Transverse colon (tissue), 4 donors: ENCODE measurements at places on chromosomes 6 and 20. TPM values are rescaled to one million over a fixed set of nuclear protein-coding genes. Genes with fewer than 3 reads are reported as not detected.
A peak's percentile ranks its signal among the peaks of the same experiment; 100 is the strongest.

- DNase-seq: no peak
Observed at GRCh38 chr6:44066394-44067172, 60.7 kb downstream of the MRPL14 start.

Gene DEFB115
- not detected for total RNA-seq

DNA sequence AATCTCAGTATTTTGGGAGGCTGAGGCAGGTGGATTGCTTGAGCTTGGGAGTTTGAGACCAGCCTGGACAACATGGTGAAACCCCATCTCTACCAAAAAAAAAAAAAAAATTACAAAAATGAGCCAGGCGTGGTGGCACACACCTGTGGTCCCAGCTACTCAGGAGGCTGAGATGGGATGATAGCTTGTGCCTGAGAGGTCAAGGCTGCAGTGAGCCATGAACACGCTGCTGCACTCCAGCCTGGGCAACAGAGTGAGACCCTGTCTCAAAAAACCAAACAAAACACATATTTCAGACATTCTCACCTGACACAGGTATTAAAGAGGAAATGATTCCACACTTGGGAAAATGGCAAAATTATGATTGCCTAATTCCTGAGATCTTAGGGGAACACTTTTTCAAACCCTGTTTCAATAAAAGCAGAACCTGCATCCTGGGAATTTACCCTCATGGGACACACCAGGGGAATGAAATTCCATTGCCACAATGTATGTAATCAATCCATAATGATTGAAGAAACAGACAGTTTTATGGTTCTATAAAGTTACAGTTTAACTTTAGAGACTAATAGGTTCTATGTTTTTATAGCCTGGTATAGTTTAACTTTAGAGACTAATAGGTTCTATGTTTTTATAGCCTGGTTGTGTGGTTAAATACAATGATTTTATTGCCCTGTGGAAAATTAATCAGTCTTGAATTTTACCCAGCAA lies 29.6 kb upstream of the DNAAF9 start:
- no peak for DNase-seq

DNA sequence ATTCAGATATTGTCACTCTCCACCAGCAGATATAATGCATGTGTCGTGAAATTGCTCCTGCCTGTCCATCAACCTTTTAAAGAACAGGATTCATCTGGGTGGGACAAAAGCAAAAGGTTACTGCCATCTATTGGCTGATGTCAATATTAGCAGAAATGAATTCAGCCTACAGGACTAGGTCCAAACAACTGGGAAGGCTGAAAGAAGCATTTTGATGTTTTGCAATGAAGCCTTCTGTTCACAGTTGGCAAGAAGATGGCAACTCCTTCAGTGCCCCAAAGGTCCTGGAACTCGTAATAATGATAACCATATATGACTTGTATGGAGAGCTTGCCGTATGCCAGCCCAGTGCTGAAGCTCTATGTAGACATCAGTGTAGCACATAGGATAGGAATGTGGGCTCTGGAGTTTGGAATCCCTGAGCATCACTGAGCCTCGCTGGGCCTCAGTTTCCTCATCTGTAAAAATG lies 7.5 kb downstream of the BCAS1 start:
- DNase-seq: no peak

GRCh38 chr6:53349209-53349693 lies 501 bp upstream of the ELOVL5 start:
- DNase-seq: no peak

- DNase-seq: no peak
Observed at GRCh38 chr20:53981752-53982437, 88.5 kb downstream of the BCAS1 start.

GRCh38 chr6:25671652-25672051 lies 19.6 kb downstream of the SCGN start:
- no peak for DNase-seq

Gene GPSM3
- total RNA-seq: 5.9 TPM

- peak; percentile 84 for DNase-seq
Observed at GRCh38 chr6:15244620-15245360, 1.1 kb upstream of the JARID2 start.

- no peak for DNase-seq
Observed at GRCh38 chr20:14573676-14574075, 236.3 kb upstream of the FLRT3 start.

GRCh38 chr6:124964764-124965105 lies 2.5 kb downstream of the RNF217 start:
- no peak for DNase-seq

DNA sequence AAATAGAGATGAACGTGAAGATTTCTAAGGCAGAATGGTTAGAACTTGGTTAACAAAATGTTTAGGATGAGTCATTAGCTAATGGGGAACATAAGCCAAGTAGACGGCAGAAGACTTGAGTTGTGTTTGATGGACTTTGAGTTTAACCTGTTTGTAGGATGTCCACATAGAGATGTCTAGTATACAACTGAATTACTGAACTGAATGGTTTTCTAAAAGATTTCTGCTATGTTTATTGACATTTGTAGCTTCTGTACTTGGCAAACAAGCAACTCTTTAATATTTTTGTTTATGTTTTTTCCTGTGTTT lies 54.5 kb upstream of the DYNLRB1 start:
- DNase-seq: no peak

Gene IL17A
- not detected for total RNA-seq

- no peak for DNase-seq
Observed at GRCh38 chr6:136051140-136051775, 198.9 kb downstream of the MTFR2 start.

DNA sequence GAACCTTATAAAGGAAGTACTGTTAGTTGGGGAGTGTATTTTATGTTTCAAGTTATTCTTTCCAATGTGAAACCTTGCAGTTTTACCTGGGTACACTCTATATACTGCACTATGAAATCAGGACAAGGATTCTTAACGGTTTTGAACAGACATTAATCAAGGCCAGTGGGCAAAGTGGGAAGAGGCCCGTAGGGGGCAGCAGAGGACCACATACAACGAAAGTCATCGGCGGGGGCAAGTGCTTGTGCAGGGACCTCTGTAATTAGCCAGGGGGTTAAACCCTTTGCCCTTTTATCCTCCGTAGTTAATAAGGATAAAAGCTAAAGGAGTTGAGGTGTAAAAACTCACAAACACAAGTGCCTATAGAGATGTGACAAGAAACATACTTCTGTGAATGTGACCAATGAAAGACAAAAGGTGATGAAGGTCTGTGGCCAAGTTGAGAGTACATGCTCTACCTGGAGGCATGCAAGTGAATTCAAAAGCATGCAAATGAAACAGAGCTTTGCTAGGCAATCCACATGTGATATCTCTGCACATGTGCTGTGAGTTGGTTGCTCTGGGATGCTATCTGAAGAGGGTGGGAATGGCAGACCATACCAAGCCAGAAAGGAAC lies 392.7 kb upstream of the MAN1A1 start:
- DNase-seq: peak; percentile 65

Gene KCNQ2
- total RNA-seq: 0.37 TPM

Gene RIMS4
- 1.1 TPM for total RNA-seq

Gene NFKBIE
- 2.6 TPM for total RNA-seq

GRCh38 chr20:15831201-15831600 lies 742.0 kb downstream of the KIF16B start:
- DNase-seq: no peak

DNA sequence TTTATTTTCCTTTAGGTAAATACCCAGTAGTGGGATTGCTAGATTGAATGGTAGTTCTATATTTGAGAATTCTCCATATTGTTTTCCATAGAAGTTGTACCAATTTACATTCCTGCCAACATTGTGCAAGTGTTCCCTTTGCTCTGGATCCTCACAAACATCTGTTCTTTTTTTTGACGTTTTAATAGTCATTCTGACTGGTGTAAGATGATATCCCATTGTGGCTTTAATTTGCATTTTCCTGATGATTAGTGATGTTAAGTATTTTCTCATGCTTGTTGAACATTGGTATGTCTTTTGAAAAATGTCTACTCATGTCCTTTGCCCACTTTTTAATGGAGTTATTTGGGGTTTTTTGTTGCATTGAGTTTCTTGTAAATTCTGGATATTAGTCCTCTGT lies 85.6 kb downstream of the UBE3D start:
- DNase-seq: no peak

DNA sequence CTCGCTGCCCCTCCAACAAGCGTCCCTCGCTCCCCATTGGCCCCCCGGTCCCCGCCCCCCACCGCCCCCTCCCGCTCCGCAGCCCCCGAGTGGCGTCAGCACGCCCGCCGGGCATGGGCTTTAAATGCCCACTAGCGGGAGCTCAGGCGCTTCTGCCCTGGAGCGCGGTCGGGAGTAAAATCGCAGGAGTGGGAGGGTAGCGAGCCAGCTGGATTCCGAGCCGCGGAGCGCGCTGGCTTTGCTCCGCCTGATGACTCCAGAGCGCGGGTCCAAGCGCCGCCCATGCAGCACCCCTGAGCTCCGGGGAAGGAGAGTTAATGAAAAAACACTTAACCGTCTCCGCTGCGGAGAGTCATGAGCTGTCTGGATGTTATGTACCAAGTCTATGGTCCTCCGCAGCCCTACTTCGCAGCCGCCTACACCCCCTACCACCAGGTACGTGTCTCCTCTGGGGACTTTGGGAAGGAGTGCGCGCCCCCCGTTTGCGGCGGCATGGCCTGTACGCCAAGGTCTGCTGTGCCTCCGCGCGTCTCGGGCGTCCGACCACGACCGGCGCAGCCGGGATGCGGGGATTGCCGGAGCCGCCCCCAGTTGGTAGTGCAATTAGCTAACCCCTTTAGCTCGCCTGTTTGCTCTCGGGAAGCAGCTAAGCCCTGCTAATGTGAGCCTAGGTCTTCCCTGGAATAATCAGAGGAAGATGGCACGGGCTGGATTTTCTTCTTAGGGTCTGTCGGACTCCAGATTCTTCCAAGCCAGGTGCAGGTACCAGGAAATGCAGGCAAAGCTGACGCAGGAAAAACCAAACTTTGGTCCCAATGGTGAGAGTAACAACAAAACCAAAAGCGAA lies at the start of gene VGLL2:
TSS of gene VGLL2 (plus strand) at position 149 of the 847 bp plus-strand sequence. CDS start at position 355, 206 bp downstream.
- DNase-seq: peak; percentile 35

Gene IPCEF1
- total RNA-seq: 5.7 TPM

- no peak for DNase-seq
Observed at GRCh38 chr6:44679438-44680201, 292.1 kb downstream of the CDC5L start.

- peak; percentile 71 for DNase-seq
Observed at GRCh38 chr20:50305636-50306477, 115.2 kb downstream of the CEBPB start.

- peak; percentile 46 for DNase-seq
Observed at GRCh38 chr20:46021361-46022359, 7.4 kb upstream of the SLC12A5 start.

DNA sequence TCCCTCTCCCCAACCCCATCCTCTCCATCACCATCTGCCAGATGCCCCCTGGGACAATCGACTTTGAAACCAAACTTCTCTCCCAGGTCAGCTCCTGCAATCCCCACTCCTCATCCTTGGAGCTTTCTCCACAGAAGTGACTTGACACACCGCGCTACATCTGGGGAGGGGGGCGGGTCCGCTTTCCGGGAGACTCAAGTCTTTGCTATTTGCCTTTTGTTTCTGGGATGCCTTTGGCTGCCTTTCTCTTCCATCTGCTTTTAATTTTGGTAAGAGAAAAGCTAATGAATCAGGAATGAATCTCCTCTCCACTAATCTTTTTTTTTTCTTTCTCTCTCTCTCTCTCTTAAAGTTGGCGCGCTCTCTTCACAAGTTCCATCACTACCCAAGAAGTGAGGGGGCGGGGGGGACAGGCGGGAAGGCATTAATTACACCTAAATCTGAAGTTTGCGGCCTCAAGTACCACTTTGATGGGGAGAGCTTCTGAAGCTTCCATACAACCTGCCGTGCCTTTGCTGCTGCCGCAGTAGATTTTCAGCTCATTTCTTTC lies 664 bp upstream of the TPBG start:
- no peak for DNase-seq

Gene ZSCAN16
- total RNA-seq: 7.5 TPM

Gene PPP1R14C
- 40.6 TPM for total RNA-seq

DNA sequence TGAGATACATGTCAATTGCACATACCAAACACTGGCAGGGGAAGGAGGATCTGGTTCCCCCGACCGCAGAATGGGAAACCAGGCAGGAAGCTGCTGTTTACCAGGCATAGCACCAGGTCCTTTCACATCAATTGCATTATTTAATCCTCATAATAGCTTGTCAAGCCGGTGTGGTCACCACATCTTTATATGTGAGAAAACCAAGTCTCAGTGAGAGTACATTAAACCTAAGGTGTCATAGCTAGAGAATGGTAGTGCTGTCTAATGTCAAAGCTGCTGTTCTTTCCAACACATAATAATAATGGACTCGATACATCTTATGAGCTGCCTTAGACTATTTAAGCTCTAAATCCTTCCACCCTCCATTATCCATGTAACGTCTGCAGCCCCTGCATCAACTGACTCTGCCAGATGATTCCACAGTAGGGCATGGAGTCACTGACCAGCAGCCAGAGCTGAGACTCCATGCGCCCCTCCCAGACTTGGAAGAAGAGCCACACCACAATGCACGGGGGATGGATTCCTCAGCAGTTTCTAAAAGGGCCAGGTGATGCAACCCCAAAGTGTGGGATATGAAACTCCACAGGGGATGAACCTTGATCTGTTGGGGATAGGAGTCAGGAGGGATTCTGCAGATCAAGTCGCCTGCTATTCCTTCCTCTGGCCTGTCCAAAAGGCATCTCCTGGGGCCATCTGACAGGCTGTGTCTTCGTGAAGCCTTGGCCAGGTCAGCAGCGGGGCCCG lies 71.8 kb downstream of the GPR6 start:
- DNase-seq: no peak

GRCh38 chr6:6766230-6766905 lies 177.8 kb downstream of the LY86 start:
- DNase-seq: no peak

DNA sequence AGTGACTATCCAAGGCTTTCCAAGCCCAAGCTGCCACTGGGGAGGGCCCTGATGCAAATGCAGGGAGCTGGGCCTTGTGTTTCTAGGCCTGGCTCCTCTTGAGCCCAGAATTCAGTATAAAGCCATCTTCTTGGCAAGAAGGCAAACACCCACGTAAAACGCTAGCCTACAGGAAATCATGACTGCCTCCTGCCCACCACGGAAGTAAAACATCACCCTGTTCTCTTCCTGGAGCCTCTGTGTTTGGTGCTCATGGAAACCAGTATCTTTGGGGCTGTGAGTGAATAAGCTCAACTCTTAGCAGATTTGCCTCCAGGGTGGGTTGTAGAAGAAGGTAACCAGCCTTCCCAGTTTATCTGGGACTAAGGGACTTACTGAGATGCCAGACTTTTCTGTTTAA lies 271.0 kb downstream of the ZNF217 start:
- DNase-seq: no peak

- DNase-seq: no peak
Observed at GRCh38 chr6:36805096-36805797, 34.0 kb downstream of the CPNE5 start.

GRCh38 chr6:40353967-40354452 lies 233.2 kb downstream of the LRFN2 start:
- no peak for DNase-seq

- DNase-seq: no peak
Observed at GRCh38 chr20:50347284-50348063, 156.8 kb downstream of the CEBPB start.

- no peak for DNase-seq
Observed at GRCh38 chr6:132964868-132965382, 150.6 kb downstream of the RPS12 start.
